Airway epithelial cell (primary cell): ENCODE measurements at places on chromosomes 3 and 15. TPM values are rescaled to one million over a fixed set of nuclear protein-coding genes. Genes with fewer than 3 reads are reported as not detected.

ARHGEF26 gene
- 2.6 and 2.8 TPM in 2 replicates for total RNA-seq

C3orf22 gene
- not detected in 2 replicates for total RNA-seq

KBTBD8 gene
- total RNA-seq: 1.2 and 1.3 TPM in 2 replicates

C2CD4A gene
- 1.3 and 2.1 TPM in 2 replicates for total RNA-seq

ECE2 gene
- total RNA-seq: not detected in 2 replicates

CIDEC gene
- total RNA-seq: not detected in 2 replicates

CPNE9 gene
- not detected in 2 replicates for total RNA-seq

WDR76 gene
- 11.4 and 15.5 TPM in 2 replicates for total RNA-seq
